ENCODE measurements at places on chromosomes 3 and 15.
A peak's percentile ranks its signal among the peaks of the same experiment; 100 is the strongest.

DNA sequence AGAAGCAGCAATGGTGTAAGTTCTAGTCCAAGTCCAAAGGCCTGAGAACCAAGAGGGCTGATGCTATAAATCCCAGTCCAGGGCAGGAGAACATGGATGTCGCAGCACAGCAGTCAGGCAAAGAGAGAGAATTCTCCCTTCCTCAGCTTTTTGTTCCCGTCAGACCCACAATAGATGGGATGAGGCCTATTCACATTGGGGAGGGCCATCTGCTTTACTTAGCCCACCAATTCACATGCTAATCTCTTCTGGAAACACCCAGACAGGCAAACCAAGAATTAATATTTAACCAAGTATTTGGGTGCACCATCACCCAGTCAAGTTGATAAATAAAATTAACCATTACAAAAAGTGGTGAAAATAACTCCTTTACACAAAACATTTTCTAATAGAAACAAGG is 511.7 kb upstream of the UBE2E2 start:
- no peak for DNase-seq

- DNase-seq: no peak
Observed at GRCh38 chr3:177522051-177522450, 324.8 kb upstream of the TBL1XR1 start.

GRCh38 chr3:141853081-141853601 is 23.3 kb upstream of the ATP1B3 start:
- no peak for DNase-seq

- DNase-seq: no peak
Observed at GRCh38 chr3:121152573-121152972, 244.6 kb downstream of the STXBP5L start.

- no peak for DNase-seq
Observed at GRCh38 chr3:112121577-112122547, 11.2 kb downstream of the GCSAM start.

GRCh38 chr3:189262746-189263145 is 91.0 kb downstream of the TPRG1 start:
- DNase-seq: no peak

GRCh38 chr3:178420033-178420432 is 116.2 kb upstream of the KCNMB2 start:
- no peak for DNase-seq

DNA sequence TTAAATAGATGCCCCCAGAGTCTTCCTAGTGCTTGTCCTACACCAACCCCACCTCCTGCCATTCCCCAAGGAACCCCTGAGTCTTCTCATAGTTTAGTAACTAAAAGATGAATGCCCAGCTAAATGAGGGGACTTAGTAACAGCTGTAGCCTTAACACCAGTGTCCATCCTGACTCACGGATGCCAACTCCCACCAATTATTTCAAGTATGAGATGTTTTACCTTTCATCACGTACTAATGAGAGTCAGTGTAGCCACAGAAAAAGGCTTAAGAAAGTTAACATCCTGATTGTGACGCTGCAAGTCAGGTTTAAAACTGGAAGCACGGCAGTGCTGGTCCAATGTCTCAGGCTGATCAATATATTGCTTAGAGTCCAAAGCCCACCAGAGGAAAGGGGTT is 109.9 kb downstream of the FMN1 start:
- DNase-seq: no peak

DNA sequence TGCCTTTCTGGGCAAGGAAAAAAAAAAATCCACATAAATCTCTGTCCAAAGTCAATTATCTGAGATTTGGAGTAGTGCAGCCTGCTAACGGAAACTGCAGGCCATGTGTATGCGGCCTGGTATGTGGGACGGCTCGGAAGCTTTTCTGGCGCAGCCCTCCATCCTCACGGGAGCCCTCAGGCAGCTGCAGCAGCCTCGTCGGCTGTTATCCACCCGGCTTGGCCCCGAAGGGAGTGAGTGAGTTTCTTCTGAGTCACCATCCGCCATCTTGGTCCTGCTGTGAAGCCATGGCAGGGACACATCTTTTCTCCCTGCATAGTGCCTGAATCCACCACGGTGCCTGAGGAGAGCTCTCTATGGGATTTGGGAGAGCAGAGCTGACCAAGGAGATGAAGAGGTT is 62.8 kb downstream of the POLR2M start:
- DNase-seq: peak; percentile 55

DNA sequence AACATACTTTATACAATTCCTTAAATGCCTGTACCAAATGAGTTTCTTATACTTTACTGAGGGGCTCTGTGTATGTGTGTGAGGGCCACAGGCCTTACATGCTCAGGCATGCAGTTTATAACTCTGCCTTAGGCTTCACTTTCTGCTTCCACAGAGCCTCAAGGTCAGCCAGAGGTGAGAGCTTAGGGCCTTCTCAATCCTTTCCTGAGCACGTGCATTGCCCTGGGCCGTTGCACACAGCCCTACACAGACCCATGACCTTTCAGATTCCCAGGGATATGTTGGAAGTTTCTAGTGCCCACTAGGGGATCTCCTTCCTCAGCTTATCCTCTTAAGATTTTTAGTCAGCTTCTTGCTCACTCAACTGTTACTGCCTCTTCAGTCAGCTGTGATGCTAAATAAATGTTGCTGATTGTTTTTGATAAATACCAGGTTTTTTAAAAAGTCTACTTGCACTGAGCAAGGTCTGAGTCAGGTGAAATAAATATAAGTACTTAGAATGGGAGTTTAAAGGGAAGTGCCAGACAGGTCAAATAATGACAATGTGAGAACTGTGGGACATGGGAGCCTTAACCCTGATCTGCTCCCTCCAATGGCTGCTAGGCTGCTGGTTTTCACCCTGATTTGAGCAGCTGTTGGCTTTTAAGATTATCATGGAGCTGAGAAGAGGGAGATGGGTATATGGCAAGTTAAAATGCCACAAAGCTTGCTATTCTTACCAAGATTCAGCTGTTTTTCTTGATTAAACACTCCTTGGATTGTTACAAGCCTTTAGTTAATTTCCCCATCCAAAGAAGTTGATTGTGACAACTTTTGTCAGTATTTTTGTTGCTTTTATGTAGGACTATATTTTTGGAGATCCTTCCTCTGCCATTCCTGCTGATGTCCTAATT is 169.5 kb downstream of the PLD1 start:
- peak; percentile 16 for DNase-seq

- DNase-seq: no peak
Observed at GRCh38 chr15:89406940-89407607, 72.5 kb upstream of the POLG start.

DNA sequence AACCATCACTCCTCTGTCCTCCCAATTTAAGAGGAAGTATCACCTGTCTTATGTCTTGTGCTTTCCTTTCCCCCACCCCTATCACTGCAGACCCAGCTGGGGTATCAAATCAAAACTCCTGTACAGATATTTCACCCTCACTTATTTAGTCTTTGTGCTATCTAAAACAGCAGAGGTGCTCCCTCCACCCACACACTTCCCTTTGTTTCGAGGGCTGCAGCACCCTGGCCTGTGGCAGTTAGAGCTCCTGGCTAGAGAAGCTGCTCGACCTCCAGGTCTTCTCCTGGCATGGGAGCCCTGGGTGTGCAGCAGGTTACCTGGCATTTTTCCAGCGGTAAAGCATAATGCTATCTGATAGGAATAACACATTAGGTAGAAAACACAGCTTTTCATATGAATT is 181.4 kb upstream of the BCL6 start:
- no peak for DNase-seq

DNA sequence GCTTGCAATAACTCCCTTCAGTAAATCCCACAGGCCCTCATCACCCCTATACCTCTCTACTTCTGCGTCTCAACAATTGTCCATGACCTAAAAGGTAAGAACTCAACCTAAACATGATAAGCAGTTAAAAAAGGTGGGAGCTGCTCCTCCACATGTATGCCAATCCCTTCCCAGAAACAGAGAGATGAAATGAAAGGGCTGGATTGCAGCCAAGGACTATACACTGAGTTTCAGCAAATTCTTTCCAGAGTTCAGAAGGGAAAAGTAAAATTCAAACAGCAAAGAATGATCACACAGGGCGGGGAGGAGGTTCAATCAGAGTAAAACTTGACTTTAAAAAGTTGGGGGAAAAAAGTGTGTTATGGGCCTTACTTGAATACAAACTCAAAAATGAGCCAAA is 27.5 kb downstream of the PLOD2 start:
- no peak for DNase-seq

GRCh38 chr3:454986-455385 is 258.4 kb downstream of the CHL1 start:
- DNase-seq: no peak

DNA sequence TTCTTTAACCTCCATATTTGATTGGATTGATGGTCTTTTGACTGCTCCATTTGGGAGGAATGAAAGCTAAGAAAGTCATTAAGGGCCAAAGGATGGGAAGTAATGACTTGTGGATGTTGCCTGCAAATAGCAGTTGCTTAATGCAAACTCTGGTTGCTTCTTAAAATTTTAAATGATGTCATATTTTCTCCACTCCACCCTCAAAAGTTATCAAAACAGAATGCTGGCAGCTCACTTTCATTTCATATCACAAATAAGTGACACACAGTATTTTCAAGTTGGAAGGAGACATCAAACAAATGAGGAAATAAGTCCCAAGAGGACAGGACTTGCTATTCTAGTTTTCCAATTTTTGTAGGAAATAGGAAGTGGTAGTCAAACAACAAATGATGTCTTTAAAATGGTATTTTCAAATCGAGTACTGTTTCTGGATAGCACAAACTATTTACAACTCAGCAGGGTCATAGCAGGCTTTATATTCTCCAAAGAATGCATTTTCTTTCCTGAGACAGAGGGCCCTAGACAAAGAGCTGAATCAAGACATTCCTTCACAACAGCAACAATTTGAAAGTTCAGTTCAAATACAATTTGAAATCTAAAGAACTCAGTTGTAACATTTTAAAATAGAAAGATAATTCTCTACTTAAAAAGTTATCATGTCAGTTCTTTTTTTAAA is 165.1 kb upstream of the UBE2E1 start:
- DNase-seq: no peak

- no peak for DNase-seq
Observed at GRCh38 chr3:158794936-158795518, 6.8 kb upstream of the MFSD1 start.

DNA sequence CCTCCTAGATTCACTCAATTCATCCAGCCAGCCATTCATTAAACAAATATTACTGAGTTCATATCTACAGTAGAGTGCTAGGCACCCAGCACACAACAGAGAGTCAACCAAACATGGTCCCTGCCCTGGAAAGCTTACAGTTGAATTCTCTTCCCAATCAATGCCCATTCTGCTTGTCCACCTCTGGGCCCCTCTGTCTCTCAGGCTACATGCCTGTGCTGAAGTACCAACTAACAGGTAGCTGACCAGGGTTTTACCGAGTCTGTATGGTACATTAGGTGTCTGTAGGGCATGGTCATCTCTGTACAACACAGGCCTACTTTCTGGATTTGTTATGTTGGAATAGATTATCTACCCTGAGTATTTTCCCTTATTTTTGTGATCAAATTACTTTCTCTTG is 23.3 kb downstream of the PLD1 start:
- no peak for DNase-seq

- DNase-seq: no peak
Observed at GRCh38 chr3:95775486-95776094, 1038.8 kb upstream of the EPHA6 start.

GRCh38 chr3:158486200-158486599 is 84.8 kb upstream of the MLF1 start:
- DNase-seq: no peak

DNA sequence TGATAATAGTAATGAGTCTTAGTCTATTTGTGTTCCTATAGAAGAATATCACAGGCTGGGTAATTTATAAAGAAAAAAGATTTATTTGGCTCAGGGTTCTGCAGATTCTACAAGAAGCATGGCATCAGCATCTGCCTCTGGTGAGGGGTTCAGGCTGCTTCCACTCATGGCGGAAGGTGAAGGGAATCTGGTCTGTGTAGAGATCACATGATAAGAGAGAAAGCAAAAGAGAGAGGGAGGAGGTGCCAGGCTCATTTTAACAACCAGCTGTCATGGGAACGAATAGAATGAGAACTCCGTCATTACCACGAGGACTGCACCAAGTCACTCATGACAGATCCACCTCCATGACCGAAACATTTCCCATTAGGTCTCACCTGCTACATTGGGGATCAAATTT is 664.0 kb upstream of the SGO1 start:
- DNase-seq: no peak

DNA sequence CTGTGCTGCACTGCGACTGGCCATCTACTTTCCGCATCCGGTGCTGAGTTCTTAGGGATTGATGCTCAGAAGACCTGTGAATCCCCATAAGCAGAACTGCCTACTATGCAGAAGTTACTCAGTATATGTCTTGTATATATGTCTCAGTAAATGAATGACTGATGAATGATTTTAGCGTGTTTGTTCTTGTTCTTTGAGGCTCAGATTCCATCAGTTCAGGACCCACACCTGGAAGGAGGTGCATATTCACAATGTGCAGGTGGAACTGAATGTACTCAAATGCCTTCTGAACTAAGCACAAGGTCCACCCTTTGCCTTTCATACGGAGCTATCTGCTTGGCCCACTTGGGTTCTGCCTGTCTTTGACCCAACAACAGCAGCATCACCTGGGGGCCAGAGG is 19.8 kb downstream of the TNFAIP8L3 start:
- no peak for DNase-seq

DNA sequence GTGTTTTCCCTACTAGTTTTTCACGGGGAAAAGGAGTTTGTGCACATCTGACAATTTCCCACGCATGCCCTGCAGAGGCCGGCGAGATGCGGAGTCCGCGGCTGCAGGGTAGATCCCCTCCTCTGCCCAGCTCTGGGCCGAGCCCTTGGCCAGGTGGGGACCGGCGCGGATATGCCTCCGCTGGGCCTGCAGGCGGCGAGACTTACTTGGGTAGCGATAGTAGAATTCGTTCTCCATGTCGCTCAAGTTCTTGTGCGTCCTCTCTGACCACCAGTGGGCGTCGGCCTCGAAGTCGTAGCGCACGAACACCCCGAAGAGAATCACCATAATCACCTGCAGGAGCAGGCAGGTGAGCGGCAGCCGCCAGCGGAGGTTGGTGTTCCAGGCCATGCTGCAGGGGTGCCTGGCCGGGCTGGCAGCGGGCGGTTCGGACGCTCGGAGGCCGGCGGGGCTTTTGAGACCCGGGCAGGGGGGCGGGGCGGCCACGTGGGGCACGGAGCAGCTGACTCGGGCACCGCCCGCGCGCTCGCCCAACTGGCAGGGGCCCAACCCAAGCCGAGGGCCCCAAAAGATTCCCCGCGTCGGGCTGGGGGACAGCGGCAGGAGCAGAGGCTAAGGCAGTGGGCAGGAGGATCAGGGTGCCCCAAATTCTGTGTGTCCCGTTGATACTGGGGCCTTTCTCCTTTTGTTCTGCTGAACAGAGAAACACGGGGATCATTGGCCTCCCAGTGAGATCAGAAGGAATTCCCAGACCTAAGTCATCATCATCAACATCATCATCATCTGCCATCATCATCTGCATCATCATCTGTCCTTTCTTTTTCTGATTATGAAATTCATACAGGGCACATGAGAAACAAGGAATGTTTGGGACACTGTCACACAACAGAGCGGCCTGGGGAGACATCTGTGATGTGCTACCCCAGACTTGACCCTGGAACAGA is at the start of gene RHCG:
Gene RHCG, minus strand, starts transcription at position 429 of the 944 bp plus-strand sequence. Its CDS starts 39 bp downstream, at position 390.
- no peak for DNase-seq

- DNase-seq: no peak
Observed at GRCh38 chr3:124258057-124258500, 266.2 kb upstream of the ROPN1 start.
